Activated T-cell treated with anti-CD3 and anti-CD28 coated beads, Interleukin-2, amount 50 U/mL, for 48 hours (primary cell): ENCODE measurements at places on chromosomes 6 and 20.

DNA sequence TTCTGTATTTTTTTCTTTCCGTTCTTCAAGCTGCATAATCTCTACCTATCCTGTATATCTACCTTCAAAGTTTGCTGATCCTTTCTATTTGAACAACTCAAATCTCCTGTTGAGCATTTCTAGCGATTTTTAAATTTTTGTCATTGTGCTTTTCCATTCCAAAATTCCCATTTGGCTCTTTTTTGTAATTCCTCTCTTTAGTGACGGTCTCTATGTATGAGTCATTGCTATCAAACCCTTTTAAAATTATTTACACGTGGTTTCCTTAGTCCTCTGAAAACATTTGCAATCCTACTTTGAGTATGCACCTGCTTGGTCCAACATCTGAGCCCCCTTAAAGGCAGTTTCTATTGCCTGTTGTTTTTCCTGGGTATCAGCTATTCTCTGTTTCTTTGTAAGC is 100.5 kb upstream of the FOXC1 start:
- no peak for DNase-seq

DNA sequence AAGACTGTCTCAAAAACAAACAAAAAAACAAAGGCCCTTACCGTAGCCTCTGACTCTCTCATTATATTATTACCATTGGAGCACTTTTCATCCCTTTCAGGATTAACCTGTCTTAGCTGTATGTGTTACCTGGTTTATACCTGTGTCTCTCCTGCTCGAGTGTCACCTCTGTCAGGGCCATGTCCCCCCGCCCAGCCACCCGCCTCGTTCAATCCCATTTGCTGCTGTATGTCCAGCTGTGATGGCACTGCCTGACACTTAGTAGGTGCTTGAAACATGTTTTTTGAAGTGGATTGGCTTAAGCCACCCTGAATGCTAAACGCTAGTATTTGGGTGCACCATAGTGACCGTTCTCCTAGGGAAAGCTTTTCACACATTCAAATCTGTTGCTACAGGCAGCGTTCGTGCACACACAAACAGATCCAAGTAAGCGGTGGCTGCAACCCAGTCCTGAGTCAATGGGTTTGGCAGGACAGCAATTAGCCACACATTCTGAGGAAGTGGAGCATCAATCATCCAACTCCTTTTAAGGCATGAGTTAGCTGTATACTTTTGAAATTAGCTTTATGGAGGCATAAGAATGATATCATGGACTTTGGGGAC is 98.9 kb upstream of the ZNF217 start:
- DNase-seq, result no peak

DNA sequence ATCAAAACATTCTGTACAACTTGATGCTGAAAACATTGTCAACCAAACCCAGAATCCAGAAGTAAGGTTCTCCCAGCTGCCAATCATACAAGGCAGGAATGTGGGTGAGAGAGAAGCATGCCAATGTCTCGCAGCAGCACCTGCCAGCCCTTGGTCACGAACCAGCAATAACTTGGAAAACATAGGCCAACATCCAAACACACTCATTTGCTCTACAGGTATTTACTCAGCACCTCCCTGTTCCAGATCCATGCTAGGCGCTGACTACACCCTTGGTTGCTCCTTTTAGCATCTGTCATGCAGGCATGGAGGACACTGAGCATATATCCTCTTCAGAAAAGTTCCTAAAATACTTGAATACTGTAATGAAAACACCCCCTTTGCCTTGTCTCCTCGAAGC is 63.6 kb downstream of the FAXC start:
- no peak for DNase-seq

DNA sequence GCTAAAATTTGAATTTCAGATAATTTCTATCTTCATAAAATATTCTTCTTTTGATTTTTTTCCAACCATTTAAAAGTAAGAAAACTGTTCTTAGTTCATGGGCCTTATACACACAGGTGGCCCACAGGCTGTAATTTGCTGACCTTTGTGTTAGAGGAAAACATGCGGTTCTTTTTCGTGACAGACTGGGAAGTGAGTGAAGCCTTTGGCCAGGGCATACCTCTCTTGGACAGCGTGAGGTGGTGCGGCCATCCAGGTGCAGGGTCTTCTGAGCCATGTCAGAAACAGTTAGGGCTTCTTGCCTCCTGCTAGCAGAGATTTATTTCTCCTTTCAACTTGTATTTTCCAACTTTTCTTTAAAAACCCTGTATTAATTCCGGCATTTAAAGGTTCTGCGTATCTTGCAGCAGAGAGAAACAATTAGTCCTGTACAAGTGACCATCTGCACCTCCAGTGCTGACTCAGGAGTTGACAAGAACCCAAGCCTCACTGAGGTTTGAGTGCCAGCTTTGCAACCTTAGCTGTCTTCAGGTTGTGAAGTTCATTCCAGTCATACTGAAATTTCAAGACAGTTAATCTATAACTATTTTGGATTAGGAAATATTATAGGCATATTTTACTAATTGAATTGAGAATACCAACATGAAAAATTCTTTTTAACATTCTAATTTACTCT is 177.8 kb downstream of the LY86 start:
- DNase-seq, result no peak

DNA sequence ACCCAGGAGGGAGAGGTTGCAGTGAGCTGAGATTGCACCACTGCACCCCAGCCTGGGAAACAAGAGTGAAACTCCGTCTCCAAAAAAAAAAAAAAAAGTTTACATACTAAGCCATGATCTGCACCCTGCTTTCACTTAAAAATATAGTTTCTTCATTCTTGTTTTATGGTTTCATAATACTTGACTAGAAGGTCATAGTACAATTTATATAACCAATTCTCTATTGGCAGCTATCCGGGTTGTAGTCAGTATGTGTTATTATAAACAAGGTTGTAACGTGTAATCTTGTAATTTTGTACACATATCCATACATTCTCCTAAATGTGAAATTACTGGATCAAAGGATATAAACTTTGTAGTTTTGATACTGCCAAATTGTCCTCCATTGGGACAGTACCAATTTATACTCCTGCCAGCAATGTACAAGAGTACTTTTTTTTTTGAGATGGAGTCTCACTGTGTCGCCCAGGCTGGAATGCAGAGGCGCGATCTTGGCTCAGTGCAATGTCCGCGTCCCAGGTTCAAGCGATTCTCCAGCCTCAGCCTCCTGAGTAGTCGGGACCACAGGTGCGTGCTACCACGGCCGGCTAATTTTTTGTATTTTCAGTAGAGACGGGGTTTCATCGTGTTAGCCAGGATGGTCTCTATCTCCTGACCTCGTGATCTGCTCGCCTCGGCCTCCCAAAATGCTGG is 144.8 kb downstream of the GJA10 start:
- DNase-seq, result no peak

DNA sequence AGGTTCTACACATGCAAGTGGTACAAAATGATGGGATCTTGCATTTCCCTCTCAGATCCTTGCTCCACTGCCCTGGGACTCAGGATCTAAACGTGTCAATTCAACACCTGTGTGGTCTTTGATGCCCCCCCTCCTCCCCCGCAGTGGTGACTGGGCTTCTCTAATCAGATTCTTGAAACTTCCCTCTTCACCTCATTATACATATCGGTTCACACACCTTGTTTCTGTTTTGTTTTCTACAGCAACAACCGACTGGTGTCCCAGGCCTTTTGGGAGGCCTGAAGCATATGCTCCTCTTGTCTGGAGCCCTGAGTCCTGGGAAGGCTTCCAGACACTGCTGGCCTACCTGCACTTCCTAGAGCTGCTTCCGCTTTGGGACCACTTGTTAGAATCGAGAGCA is 20.0 kb downstream of the SAMD3 start:
- DNase-seq, result no peak

DNA sequence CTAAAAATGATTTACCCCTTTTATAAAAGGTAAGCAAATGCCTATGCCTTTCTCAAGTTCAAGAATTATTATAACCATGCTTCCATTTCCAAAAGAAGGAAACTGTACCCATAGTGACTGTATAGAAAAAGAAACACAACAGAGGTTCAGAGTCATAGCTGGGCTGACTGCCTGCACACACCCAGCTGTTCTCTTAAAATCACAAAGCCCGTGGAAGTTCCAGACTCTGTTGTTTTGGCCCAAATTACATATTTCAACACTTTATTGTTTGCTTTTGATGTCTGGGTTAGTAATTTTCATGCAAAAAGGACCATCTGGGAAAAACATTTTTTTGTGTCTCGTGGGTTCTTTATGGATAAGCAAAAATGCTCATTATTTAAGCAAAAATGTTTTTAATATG is 99.2 kb downstream of the LCA5 start:
- no peak for DNase-seq

- peak; percentile 25 for DNase-seq
Measured at GRCh38 chr20:46118481-46119020, 437 bp downstream of the CD40 start.

DNA sequence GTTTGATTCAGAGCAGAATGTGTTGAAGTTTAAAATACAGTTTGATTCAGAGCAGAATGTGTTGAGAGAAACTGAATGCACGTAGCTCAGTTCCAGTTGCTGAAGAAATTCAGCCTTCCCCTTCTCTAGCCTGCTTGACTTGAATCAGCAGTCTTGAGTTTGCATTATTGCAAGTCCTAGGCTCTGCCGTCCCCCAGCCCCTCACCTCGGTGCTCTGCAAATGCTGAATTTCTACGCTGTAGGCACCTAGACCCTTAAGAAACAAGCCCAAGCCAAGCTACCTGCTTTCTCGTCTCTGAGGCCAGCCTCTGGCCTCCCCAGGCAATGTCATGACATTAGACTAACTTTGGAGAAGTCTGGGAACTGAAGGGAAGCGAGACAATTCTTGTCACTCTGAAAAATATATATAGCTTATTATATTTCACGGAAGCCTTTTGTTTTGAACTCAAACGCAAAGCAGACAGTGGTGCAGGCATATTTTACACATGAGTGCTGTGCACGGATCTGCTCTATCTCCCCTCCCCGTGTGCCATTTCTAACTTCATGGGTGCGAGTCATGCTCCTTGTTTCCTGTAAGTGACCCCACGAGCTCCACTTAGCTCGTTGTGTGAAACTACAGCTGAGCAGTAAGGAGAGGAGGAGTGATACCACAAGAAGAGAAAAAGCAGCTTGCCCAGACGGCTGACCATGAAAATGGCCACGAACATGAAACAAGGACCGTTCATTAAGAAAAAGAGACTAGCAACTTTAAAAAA is 71.4 kb upstream of the DUSP22 start:
- DNase-seq, result peak; percentile 52

DNA sequence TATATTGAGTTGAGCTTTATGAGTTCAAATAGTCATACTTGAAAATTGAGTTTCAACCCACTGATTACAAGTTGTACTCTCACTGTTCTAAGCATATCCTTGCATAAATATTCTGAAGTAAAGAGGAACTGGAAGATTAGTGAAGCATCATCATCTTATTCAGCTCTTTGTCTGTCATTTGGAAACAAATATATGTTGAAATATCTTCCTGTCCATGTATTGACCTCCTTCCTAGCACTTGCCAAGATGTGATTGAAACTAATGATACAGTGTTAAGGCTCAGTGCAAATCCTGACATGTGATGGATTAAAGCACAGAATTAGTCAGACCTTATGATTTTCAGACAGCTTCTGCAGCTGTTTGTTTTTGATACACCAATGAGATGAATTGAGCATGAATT is 434.3 kb downstream of the TBC1D32 start:
- no peak for DNase-seq

DNA sequence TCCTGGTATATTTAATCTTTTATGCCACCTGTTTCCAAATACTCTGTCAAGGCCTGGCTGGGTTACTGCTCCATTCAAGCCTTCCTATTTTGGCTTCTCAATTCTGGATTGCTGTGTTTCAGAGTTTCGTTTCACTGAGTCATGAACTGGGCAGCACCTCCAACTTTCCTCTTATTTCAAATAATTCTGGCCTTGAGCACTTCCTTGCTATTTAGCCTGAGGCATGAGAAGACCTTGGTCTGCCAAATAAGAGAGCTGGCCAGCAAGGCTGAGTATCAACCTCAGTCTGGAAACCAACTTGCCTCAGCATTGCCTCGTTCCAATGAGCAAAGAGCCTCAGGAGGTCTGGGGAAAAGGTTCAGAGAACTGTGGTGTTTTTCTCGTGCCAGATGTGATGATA is 66.6 kb downstream of the TNFAIP3 start:
- DNase-seq, result no peak

- no peak for DNase-seq
Measured at GRCh38 chr6:157152556-157152955, 170.8 kb downstream of the TMEM242 start.

GRCh38 chr20:57410398-57410920 is 19.3 kb downstream of the RBM38 start:
- DNase-seq, result no peak

DNA sequence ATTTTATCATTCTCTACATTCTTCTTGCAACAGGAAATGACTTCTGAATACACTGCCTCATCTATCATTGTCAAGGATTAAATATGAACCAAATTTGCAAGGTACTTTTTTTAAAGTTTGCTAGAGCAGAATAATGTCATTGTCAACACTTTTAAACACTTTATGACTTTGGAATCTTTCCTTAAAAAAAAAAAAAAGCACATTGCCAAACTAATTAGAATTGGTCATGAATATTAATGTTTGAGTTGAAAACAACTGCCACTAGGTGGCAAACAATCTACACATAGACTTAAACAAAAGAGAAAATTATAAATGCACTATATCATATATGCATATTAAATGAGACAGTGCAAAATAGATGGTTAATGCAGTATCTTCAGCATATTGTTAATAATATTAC is 32.5 kb upstream of the TMEM244 start:
- DNase-seq, result no peak

GRCh38 chr6:103538381-103538780 is 1321.3 kb downstream of the HACE1 start:
- DNase-seq, result no peak

GRCh38 chr6:46175446-46175845 is 4.7 kb upstream of the ENPP5 start:
- no peak for DNase-seq

GRCh38 chr6:32082935-32083334 is 26.2 kb downstream of the TNXB start:
- no peak for DNase-seq

GRCh38 chr6:119559586-119559985 is 210.0 kb upstream of the MAN1A1 start:
- no peak for DNase-seq

DNA sequence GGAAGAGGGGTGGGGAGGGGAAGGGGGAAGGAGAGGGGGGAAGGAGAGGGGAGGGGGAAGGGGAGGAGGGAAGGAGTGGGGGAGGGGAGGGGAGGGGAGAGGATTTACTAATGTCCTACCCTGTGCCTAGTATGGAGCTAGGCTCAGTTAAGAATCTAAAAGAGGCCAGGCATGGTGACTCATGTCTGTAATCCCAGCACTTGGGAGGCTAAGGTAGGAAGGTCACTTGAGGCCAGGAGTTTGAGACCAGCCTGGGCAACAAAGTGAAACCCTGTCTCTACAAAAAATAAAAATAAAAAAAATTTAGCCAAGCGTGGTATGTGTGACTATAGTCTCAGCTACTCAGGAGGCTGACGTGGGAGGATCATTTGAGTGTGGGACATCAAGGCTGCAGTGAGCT is 13.0 kb downstream of the UBE2J1 start:
- DNase-seq, result no peak
